ENCODE measurements at places on chromosomes 5 and 9.

DNA sequence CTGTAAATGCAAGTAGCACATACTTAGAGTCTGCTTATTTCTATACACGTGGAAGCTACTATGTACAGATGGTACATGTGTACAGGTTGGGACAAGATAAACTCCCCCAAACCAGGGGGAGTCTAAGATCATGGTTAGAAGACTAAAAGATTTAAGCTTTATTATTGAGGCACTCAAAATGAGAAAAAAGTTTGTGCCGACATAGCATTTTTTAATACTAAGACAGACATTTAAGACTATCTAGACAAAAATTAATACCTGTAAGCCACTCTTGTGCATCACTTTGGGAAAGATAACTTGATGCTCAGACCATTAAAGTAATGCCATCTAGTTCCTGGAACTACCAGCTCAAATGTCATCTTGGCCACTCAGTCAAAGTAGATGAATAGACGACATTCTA lies 279.4 kb downstream of the ARL15 start:
- DNase-seq, result no peak

DNA sequence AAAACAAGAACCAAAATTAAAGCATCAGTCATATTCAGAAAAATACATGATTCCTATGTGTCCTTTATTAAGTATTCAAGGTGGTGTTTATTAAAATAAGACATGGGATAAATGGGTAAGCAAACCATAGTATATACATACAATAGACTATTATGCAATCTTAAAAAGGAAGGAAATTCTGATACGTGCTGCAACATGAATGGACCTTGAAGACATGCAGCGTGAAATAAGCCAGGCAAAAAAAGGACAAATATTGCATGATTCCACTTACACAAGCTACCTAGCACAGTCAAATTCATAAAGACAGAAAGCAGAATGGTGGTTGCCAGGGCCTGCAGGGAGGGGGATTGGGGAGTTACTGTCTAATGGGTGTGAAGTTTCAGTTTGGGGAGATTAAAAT lies 127.7 kb downstream of the DMAC1 start:
- DNase-seq, result no peak

- no peak for DNase-seq
Measured at GRCh38 chr5:131983244-131983771, 28.1 kb downstream of the ACSL6 start.

DNA sequence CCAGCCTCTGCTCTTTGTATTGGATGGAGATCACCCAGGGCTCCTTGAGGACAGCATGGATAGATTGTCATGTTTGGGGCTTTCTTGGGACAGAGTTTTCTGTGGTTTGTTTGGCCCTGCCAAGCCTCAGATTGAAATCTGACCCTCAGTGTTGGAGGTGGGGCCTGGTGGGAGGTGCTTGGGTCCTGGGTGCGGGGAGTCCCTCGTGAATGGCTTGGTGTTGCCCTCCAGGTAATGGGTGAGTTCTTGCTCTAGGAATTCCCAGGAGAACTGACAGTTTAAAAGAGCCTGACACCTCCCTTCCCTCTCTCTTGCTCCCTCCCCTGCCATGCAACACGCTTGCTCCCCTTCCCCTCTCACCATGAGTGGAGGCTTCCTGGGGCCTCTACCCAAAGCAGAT lies 48.6 kb upstream of the OLFM1 start:
- no peak for DNase-seq

- DNase-seq, result no peak
Measured at GRCh38 chr5:125302577-125302976, 556.1 kb upstream of the ZNF608 start.

- DNase-seq, result no peak
Measured at GRCh38 chr5:141532726-141533125, 43.8 kb downstream of the PCDHGC5 start.

GRCh38 chr5:125489146-125489545 lies 742.7 kb upstream of the ZNF608 start:
- DNase-seq, result no peak

- no peak for DNase-seq
Measured at GRCh38 chr9:80025796-80026520, 454.2 kb downstream of the TLE4 start.

- no peak for DNase-seq
Measured at GRCh38 chr5:105168806-105169205, 1606.2 kb upstream of the NUDT12 start.

GRCh38 chr9:131319486-131319885 lies 30.0 kb downstream of the PLPP7 start:
- no peak for DNase-seq

DNA sequence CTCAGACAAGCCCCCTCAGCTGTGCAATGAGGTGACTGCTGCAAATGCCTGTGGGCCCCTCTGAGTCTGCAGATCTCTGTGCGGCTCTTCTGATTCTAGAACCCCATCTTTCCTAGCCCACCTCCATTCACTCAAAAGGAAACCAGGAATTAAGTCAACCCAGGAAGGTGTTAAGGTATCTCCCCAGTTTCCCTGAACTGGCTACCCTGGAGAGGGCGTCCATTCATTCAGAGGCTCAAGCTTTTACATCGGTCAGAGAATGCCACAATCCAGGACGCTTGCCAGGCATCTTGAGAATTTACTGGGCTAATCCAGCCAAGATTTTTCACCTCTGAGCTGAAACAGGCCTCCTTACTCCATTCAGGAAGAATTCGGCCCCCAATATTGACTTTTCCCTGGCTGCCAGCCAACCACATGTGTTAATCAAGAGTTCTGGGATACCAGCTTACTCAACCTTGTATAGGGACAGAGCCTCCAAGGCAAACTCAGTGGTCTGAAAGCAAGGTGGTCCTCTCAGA lies 889 bp upstream of the ADAMTS12 start:
- no peak for DNase-seq

DNA sequence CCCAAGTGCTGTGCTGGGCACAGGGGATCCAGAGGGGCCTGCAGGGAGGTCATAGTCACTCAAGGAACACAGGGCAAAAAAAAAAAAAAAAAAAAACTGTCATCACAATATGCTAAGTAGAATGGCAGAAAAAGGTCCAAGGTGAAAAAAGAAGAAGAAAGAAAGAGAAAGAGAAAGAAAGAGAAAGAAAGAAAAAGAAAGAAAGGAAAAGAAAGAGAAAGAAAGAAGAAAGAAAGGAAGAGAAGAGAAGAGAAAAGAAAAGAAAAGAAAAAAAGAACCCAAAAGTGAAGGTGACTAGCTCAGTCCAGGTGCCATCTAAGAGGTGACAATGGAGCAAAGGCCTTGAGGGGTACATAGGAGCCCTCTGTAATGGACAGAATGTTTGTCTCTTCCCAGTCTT lies 73.9 kb downstream of the PDE6A start:
- no peak for DNase-seq

DNA sequence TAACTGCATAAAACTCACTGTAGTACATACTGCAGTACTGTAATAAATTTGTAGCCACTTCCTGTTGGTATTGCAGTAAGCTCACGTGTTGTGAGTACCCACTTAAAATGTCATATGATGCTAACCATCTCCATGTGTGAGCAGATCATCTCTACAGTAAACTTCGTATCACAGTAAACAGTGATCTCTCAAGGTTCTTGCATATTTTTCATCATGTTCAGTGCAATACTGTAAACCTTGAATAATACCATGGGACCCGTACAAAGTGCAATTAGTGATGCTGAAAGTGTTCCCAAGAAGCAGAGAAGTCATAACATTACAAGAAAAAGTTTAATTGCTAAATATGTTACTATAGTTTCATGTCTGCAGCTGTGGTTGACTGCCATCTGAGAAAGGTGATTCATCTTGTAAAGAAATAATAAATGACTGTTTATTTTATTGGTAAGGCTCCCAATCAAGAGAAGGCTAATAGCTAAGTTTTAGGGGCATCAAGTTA lies 253.8 kb upstream of the POU5F2 start:
- no peak for DNase-seq

- DNase-seq, result peak; percentile 64
Measured at GRCh38 chr5:180802325-180803180, at the start of gene MGAT1. Gene MGAT1 (minus strand): TSS chr5:180802806. CDS start chr5:180792971, 9,835 bp downstream.

GRCh38 chr9:134943411-134943810 lies 25.7 kb upstream of the FCN1 start:
- no peak for DNase-seq

DNA sequence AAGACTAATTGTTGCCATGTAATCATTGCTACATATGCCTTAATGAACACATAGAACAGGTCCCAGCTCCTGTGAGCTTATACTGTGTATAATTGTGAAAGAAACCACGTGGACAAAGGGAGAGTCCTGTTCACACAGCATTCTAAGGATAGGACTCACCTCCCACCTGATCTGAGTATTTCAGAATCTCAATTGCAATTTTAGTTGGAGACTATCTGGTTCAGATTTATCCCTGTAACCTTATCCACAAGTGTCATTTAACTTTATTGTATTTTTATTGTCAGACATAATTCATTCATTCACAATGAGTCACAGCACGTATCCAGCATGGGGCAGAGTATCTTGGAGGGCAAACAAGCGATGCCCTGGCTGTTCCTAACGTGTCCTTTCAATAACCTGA lies 448.3 kb downstream of the NTRK2 start:
- no peak for DNase-seq

DNA sequence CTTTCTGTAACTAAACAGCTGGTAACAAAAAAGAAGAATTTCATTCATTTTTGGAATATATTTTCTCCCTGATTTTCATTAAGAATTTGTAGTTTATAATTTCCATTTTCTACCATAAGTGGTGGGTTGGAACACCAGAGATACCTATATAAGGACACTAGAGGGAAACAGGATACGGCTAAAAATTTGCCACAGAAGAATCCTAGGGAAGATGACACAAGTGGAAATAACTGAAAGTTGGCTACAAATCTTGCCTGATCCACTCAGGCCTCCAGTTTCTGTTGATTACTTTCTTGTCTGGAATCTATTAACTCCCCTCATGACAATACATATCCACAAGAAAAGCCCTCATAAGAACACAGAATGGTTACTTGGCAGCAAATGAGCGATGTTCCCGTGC lies 46.8 kb downstream of the FREM1 start:
- no peak for DNase-seq

GRCh38 chr9:138115506-138115905 lies 237.9 kb downstream of the CACNA1B start:
- DNase-seq, result no peak

DNA sequence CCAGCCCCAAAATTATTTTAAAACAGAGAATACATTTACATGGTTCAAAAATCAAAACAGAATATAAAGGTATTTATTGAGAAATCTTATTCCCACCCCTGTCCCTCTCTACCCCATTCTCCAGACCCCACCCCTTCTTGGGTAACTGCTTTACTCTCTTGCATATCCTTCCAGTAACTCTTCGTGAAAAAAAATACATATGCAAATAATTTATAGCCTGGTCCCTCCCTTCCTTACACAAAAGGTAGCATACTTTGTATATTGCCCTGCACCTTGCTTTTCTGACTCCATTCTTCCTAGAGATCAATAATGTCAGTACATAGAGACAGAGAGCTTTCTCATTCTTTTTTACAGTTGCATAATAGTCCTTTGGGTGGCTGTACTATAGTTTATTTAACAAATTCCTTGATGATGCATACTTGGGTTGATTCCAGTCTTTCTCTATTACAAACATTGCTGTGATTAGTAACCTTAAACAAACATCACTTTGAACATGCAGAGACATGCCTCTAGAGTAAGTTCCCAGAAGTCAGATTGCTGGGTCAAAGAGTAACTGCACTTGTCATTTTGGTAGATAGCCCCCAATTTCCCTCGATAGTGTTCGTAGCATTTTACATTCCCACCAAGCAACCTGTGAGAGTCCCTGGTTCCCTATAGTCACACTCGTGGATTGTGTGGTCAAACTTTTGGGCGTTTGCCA lies 47.9 kb downstream of the STOM start:
- no peak for DNase-seq

GRCh38 chr5:173633304-173633703 lies 16.9 kb upstream of the BOD1 start:
- DNase-seq, result no peak

GRCh38 chr9:74379718-74380117 lies 117.4 kb upstream of the RORB start:
- no peak for DNase-seq

DNA sequence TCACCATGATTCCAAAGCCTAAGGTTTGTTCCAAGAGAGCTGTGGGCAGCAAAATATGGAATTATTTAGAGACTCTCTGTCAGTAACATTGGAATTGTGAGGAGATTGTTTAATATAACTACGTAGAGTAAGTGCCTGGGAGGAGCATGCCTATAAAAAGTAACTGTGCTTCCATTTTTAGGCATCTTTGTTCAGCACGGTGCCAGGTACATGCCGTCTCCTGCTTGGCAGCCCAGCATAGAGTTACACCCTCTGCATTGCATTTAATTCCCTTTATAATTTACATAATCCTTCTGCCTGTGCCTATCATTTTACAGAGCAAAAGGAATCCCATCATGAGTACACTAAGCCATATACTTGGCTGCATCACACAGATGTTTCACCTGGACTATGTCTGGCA lies 32.1 kb upstream of the ALDH1A1 start:
- DNase-seq, result no peak

GRCh38 chr9:6055216-6055615 lies 39.8 kb upstream of the RANBP6 start:
- DNase-seq, result no peak

DNA sequence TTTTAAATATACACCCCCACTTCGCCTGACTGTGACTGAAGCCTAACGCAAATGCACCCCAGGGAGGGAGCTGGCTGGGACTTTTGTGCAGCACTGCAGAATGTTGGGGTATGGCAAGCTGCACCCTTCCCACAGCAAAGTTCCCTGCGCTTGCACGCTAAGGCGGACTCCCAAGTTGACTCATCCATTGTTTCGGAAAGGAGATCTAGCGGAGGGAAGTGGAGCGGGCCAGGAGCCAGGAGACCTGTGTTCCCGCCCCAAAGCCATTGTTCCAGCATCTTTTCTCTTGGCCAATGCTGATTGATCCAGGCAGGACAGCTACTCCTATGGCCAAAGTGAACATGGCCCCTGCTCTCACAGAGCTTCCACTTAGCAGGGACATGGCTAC lies 202.9 kb downstream of the AOPEP start:
- no peak for DNase-seq

DNA sequence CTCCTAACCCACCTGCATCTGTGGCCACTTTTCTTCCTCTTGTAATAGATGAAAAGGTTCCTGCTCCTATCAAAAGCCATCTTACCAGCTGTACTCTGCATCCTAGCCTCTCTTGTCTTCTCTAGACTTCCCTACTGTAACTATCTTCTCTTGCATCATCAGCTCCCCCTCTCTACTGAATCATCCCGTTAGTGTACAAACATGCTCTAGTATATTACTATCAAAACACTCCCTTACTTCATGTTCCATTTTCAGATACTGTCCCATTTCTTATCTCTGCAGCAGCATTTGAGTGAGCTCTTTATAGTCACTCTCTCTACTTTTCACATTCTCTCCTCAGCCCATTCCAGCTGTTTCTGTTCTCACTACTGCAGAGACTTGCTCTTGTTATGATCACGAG lies 2.8 kb downstream of the SRA1 start:
- DNase-seq, result no peak

DNA sequence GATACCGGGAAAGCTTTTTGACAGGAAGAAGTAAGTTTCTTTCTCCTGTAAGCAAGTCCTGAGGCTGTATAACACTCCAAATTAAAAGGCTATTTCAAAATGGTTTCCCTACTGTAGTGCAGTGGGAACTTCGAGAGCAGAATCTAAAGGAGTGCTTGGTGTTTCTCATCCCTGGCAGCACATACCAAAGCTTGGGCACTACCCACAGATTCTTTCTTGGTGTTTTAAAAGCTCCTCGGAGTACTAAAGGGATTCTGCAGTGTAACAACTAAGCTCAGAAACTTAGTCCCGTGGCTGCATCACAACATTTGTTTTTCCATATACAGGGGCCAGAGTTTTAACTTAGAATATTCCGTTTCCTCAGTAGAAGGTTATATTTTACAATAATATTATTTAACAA lies 5.6 kb upstream of the APC start:
- DNase-seq, result no peak

GRCh38 chr9:23829580-23830475 lies 3.8 kb upstream of the ELAVL2 start:
- no peak for DNase-seq

Data from cortex of kidney (tissue), 1 donor.